ENCODE measurements at places on chromosomes 7 and 10. TPM values are rescaled to one million over a fixed set of nuclear protein-coding genes. Genes with fewer than 3 reads are reported as not detected.

TMEM254 gene
- total RNA-seq = 4.1 TPM

C7orf33 gene
- total RNA-seq = not detected

ANXA11 gene
- 39.8 TPM for total RNA-seq

TFR2 gene
- total RNA-seq = 0.19 TPM

ITPRID1 gene
- total RNA-seq = not detected

CBLL1 gene
- 13.1 TPM for total RNA-seq

TRIM50 gene
- total RNA-seq = not detected

SORCS1 gene
- not detected for total RNA-seq
